NCI-H524 (cell line): ENCODE measurements at places on chromosomes 1 and 21.

- no peak for DNase-seq
These were observed 64.2 kb upstream of the LYPLAL1 start for GRCh38 chr1:219109424-219110018.

- DNase-seq, result peak; percentile 72
These were observed 484 bp upstream of the RHOC start for GRCh38 chr1:112707221-112708001.

DNA sequence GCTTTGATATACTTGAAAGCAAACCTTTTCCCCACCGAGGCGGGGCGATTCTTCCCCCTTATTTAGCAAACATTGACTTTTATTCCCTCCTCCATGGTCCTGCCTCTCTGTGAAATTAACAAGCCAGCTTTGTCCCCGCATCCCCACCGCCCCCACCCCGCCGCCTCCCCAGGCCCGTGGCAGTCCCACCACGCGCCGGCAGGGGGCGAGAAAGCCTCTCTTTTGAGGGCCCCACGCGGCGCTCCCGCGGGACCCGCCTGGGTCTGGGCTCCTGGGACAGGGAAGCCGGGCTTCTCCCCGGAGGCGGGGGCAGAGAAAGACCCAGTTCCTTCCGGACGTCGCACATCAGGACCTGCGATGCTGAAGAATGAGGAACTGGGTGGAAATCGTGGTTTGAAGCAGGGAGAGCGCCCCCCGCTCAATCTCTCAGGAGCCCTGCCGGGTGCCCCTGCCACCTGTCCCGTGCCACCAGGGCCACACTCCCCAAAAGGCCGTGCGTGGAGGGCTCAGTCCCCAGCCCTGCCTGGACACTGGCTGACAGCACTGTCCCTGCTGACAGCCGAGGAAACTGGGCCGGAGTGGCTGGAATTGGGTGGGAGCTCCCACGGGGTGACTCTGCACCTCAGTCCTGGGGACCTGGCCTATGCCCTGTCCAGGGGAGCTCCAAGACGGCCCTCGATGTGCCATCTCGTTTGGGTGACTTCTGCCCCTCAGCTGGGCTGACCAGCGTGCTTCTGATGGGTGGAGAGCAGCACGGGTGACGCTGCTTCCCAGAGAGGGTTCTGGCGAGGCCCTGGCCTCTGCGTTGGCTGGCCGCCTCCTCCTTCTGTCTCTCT lies 8.6 kb upstream of the ACTRT2 start:
- DNase-seq, result peak; percentile 8

DNA sequence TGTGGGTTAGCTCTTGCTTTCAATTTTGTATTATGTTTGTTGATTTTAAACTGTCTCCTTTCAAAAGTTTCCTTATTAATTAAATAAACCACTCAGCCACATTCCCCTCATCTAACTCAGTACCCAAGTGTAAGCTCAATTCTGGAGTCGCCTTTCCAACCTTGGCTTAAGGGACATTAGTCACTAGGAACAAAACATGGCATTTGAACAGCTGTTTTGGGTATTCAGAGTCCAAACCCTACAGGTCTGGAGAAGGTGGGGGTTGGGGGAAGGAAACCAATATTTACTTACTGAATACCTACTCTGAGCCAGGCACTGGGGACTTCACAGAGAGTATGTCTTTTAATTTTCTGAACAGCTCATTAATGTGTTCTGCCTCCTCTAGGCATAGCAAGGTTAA lies 117.2 kb upstream of the JUN start:
- DNase-seq, result no peak

DNA sequence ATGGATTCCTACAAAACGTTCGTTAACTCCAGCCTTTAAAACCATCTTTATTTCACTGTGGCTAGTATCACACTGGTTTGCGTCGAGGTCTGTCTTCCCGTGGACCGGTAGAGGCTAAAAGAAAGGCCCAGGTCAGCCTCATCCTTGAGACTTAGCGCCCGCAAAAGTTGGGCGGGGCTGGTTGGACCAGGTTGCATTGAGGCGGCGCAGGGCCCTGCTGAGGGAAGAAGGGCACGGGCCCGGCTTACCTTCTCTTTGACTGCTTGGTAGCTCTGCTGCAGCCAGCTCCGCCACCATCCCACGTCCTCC lies 455 bp downstream of the BSDC1 start:
- no peak for DNase-seq

- DNase-seq, result no peak
These were observed 836 bp upstream of the GBP4 start for GRCh38 chr1:89199525-89200031.

GRCh38 chr1:164637461-164638375 lies 78.7 kb downstream of the PBX1 start:
- no peak for DNase-seq

DNA sequence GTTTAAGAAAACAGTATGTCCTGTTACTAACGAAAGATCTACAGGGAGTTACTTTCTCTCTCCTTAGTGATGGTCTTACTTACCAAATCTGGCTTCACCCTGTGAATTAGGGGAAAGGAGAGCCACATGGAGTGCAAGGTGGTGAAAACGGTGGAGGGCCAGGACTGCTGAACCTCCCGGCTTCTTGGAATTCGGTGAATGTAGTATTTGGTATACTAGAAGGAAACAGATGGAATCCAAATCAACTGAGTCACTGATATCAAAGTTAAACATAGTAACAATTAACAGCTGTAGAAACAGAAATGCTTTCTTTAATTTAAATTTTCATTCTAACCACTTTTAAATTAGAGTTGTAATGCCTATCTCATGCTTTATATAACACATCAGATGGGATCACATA lies 45.7 kb downstream of the ALG14 start:
- DNase-seq, result no peak

GRCh38 chr21:29557200-29557599 lies 258.5 kb downstream of the BACH1 start:
- DNase-seq, result no peak

DNA sequence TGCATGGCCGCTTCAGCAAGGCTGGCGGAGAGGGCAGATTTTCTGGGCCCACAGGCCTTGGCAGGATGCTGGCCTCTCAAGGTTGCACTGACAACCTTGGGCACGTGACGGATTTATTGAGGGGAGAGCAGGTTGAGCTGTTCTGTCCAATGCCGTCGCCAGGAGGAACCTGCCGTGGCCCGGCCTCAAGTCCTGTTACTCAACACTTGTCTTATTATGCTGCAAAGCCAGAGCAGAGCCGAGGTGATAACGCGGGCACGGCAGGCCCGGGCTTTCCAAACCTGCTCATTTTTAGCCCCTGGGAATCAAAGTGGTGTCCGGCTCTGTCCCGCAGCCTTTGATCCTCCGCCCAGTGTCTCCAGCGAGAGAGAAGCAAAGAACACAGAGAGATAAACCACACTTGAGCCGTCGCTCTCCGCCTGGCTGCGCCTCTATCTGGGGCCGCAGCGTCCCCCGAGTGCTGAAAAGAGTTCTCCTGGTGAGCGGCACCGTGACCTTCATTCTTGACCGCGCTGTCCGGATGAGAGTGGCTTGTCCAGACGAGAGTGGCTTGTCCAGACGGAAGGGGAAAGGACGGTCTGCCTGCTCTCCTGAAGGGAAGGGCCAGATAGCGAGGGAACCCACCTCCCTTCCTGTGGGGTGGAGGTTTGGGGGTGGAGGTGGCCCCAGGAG lies 162.3 kb upstream of the ARHGEF16 start:
- no peak for DNase-seq

DNA sequence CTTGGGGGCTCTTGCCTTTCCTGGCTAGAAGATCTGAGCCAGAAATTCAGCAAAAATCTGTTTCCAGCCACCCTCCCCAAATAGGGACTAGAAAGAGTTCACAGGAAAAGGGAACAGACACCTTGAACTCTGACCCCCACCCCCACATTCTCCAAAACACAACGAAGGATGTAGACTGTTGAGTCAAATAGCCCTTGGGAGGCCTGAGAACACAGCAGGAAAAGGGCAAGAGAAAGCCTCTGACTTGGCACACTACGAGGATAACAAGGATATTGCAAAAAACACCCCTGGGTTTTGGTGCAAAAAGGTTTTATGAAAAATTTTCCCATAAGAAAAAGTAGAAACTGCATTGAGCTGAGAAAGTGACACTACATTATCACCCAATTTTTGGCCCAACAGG lies 1.9 kb upstream of the YRDC start:
- no peak for DNase-seq

- no peak for DNase-seq
These were observed 631.8 kb downstream of the RWDD3 start for GRCh38 chr1:95865769-95866168.
